ENCODE measurements at places on chromosomes 1 and 21. TPM values are rescaled to one million over a fixed set of nuclear protein-coding genes. Genes with fewer than 3 reads are reported as not detected.
A peak's percentile ranks its signal among the peaks of the same experiment; 100 is the strongest.

Gene KRTAP7-1
- total RNA-seq, result not detected

DNA sequence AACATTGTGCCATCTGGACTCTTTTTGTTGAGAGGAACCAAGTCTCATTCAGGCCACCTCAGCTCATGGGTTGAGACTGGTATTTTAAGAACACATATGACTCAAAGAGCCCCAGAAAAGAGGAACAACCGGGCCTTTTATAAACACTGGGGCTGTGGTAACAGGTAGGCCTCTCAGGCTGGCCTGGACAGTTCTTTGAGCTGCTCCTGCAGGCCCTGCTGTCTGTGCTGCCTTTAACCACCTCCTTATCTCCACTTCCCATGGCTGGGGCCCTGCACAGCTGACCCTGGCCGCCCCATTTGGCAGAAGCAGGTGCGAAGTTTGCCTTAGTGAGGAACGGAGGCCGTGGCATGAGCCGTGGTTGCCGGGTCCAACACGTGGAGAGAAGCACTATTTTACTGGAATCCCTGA is 163.3 kb downstream of the RHOU start:
- DNase-seq, result no peak

- DNase-seq, result peak; percentile 57
These were observed 1.2 kb downstream of the DHRS3 start for GRCh38 chr1:12616709-12617373.

DNA sequence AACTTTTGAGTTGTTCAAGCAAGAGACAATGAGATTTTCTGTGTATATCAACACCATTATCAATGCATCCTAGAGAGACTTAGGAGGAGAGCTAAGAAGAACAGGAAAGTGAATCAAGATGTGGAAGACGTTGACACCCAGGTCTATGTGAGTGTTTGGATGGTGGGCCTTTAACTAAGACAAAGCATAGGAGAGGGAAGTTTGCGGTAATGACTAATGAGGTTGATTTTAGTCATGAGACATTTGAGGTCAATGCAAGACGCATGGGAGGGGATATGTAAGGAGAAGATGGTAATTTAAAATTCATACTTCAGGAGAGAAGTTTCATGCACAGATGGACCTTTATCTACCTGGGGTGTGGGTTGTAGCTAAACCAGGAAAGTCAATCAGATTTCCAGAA is 269.6 kb downstream of the VAV3 start:
- DNase-seq, result no peak

DNA sequence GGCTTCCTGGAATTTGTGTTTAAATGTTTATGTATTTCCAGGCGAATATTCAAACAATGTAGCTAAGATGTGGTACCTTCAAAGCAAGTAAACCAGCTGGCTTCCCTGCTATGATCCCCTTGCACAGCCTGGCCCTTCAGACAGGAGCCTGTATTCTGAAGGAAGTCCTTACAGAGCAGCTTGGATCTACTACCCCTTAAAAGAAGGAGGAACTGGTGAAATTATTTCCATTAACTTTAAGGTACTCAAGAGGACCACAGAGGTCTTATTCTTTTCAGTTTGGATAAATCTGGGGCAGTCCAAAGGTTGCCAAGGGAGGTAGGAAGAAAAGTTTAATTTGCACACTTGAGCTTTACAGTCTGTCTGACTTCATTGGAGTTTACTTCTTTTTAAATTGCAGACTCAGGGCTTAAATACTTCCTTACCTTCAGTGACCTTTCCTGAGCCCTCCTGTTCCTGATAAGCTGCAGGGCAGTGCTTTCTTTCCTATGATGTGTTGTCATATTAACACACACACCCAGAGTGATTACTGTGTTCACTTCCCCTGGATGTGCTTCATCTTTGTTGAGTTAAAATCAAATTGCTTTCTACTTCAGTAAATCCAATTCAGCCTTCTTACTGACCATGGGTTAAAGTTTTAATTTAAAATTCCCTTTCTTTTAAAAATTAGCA is 40.5 kb downstream of the DISC1 start:
- no peak for DNase-seq

Gene TSPEAR
- total RNA-seq, result 2.5 TPM

DNA sequence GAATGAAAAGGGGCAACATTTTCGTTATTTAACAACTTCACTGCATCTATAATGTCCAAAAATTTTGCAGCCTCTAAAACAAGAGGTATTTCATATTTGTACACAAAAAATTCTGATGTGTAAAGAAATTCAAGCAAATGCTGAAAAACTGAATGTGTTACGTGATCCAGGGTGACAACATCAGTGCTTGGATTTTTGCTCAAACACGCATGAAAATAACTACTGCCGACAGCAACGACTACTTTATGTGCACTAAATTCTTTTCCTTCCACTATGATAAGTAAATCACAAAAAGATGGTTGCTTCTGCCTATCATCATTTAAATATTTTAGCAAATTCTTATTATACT is 53.4 kb upstream of the ASPM start:
- no peak for DNase-seq

DNA sequence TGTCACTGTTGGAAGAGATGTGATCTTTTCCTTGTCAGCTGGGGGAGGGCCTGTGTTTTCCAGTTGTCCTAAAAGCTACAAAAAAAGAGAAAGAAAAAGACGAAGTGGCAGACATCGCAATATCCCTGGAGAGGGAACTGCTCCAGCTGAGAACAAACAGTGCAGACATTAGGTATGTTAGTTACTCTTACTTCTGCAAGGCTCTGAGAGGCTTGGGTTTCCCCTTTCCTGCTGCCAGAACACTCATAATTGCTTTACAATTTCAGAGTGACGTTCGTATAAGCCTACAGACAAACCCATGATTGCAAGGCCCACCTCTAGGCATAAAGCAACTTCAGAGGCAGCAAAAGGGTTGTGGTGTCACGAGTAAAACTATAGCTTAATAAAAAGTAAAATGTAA is 31.1 kb downstream of the CD160 start:
- DNase-seq, result no peak

DNA sequence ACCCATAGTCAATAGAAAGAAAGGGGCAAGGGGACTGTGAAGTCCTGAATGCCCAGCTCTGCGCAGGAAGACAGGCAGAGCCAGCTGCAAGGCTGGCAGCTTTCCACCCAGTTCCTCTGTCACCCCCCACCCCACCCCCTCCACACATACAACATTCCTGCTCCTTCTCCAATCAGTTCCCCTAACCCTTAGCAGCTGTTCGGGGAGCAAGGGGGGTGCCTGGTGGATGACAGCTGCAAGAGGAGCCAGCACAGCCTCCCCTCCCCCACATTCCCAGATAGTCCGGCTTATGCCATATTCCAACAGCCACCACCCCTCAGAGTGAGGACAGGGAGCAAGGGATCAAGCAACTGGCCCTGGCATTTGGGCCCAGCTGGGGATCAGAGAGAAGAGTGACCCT is 9.7 kb downstream of the ARHGEF2 start:
- DNase-seq, result peak; percentile 64

DNA sequence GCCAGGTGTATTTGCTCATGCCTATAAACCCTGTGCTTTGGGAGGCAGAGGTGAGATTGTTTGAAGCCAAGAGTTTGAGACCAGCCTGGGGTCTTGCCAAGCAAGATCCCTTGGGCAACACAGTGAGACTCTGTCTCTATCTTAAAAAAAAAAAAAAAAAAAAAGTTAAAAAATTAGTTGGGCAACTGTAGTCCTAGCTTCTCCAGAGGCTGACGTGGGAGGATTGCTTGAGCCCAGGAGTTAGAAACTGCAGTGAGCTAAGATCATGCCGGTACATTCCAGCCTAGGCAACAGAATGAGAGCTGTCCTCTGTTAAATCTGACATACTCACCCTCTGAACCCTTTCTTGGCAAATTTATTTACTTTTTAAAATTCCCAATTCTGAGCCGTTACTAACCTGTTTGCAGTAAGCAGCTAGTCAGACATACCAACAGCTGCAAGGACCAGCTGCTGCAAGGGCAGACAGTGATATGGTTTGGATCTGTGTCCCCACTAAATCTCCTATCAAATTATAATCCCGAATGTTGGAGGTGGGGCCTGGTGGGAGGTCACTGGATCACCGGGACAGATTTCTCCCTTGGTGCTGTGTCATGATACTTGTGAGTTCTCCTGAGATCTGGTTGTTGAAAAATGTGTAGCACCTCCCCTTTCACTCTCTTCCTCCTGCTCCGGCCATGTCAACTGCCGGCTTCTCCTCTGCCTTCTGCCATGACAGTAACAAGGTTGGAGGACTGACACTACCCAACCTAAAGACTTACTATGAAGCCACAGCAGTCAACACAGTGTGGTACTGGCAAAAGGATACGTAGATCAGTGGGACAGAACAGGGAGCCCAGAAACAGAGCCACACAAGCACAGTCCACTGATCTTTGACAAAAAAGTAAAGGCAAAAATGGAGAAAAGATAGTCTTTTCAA is 10.6 kb downstream of the PARP1 start:
- DNase-seq, result no peak

Gene SPRR2G
- not detected for total RNA-seq

Gene OR2T11
- total RNA-seq, result not detected

GRCh38 chr1:74641876-74642275 is 31.7 kb downstream of the ERICH3 start:
- no peak for DNase-seq

Gene LRRIQ3
- 0.56 TPM for total RNA-seq

Gene ASH1L
- total RNA-seq, result 51.4 TPM

- DNase-seq, result no peak
These were observed 40.8 kb upstream of the KCTD3 start for GRCh38 chr1:215526147-215526845.

- DNase-seq, result no peak
These were observed 204.4 kb upstream of the TNR start for GRCh38 chr1:175947771-175948170.

Gene KIRREL1
- 6.1 TPM for total RNA-seq

Gene RHBDL2
- 0.19 TPM for total RNA-seq

Gene S100A2
- 2.3 TPM for total RNA-seq

- no peak for DNase-seq
These were observed 5.6 kb downstream of the USP25 start for GRCh38 chr21:15735409-15735808.

Gene MTOR
- 26.3 TPM for total RNA-seq

- no peak for DNase-seq
These were observed 20.6 kb downstream of the WASF2 start for GRCh38 chr1:27469334-27469733.

Gene PALMD
- 117 TPM for total RNA-seq

DNA sequence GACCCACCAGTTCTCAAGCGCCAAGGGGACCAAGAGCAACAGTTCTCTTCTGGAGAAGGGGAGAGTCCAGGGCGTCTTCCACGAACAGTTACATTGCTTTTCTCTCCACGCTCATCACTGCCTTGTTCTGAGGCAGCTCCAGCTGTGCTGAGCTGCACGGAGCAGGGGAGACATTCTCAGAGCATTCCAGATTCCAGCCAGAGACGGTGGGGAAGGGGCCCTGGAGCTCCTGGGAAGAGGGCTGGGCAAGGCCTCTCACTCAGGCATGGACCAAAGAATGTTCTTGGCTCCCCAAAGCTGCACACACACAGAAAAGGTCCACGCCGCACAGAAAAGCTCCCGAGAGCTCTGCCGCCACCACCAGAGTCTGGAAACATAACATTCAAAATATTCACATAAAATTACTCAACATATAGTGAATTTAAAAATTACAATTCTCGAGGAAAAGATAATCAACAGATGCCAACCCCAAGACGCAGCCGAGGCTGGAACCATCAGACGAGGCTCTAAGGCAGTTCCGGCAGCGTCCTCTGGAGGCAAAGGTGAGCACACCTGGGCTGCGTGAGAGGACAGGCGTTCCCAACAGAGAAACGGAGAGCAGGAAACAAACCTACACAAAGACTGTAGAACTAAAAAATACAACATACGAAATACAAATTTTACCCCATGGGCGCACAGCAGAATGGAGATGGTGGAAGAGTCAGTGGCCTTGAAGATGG is 40.5 kb downstream of the UBE2G2 start:
- DNase-seq, result no peak

- DNase-seq, result no peak
These were observed 95.0 kb downstream of the LAMC2 start for GRCh38 chr1:183281039-183281438.

GRCh38 chr1:226403201-226404034 is 4.5 kb downstream of the PARP1 start:
- DNase-seq, result no peak

DNA sequence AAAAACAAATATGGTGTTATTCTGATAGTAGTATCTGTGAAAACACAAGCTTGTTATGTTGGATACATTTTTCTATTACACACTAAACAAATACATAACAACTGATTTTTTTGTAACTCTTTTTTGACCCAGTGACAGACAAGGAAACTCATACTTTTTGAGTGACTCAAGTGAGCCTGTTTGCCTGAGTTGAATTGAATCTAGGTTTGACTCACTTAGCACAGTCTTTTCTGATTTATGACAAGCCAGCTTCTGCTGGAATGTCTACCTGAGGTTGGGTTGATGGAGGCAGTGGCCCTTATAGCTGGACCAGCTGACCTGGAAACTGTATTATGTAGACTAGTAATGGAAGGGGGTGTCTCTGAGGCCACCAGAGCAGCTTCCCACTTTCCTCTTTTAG is 4.2 kb upstream of the CLCA4 start:
- DNase-seq, result no peak

GRCh38 chr21:36350282-36350910 is 30.4 kb downstream of the MORC3 start:
- no peak for DNase-seq

DNA sequence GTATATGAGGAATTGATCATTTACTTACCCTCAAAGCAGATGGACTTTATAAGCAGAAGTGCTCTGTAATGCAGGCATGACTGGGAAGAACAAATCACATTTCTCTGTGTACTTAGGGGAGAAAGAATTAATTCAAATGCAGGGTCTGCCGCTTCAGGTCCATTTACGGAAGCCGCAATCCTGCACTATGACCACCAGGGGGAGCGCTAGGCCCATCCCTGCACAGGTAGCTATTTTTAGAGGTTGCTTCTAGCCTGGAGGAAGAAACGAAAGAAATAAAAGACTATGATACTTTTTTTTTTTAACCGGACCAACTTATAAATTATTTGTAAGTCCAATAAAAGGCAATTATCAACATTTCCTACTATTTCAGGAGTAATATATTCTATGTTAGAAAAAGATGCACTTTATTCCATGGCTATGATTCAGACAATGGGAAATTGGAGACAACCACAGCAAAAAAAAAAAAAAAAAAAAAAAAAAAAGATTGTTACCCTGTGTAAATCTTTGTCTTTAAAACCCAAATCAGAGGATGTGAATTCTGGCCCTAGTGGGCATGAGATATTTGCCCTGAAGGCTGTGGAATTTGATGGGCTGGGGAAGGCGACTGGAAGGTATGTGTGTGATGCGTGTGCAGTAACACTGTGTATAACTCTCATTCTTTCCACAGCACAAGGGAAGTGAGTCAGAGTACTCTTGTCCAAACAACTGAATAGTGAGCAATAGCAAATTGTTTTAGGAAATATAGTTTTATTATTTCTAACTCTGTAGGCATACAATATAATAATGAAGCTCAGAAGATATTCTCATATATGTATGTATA is 12.9 kb upstream of the FYB2 start:
- peak; percentile 78 for DNase-seq

Measured in heart left ventricle (tissue), 16 donors.